ENCODE measurements at places on chromosomes 2 and 18. TPM values are rescaled to one million over a fixed set of nuclear protein-coding genes. Genes with fewer than 3 reads are reported as not detected.

Gene SLC16A14
- 2.0 TPM for total RNA-seq

Gene NEB
- total RNA-seq, result 3.1 TPM

Gene LINC00305
- total RNA-seq, result not detected

Gene GAREM1
- total RNA-seq, result 24.0 TPM

Gene LOXL3
- total RNA-seq, result 18.9 TPM

Gene TNP1
- total RNA-seq, result not detected

GRCh38 chr2:8935982-8936381 lies 67.5 kb downstream of the MBOAT2 start:
- H3K36me3 ChIP-seq, result no peaks in the 10 kb centered on the region
- H3K4me3 ChIP-seq, result no peak overlapping the region
- no peak for DNase-seq
- no peaks in the 10 kb centered on the region for H3K27me3 ChIP-seq
- H3K4me1 ChIP-seq, result no peaks in the 10 kb centered on the region

GRCh38 chr2:217857624-217858506 lies 144.9 kb downstream of the TNS1 start:
- no peaks in the 10 kb centered on the region for H3K4me1 ChIP-seq
- no peaks in the 10 kb centered on the region for H3K27me3 ChIP-seq
- H3K36me3 ChIP-seq, result peaks cover 9% of the 10 kb centered on the region
- DNase-seq, result peak; percentile 78
- no peak overlapping the region for H3K4me3 ChIP-seq

DNA sequence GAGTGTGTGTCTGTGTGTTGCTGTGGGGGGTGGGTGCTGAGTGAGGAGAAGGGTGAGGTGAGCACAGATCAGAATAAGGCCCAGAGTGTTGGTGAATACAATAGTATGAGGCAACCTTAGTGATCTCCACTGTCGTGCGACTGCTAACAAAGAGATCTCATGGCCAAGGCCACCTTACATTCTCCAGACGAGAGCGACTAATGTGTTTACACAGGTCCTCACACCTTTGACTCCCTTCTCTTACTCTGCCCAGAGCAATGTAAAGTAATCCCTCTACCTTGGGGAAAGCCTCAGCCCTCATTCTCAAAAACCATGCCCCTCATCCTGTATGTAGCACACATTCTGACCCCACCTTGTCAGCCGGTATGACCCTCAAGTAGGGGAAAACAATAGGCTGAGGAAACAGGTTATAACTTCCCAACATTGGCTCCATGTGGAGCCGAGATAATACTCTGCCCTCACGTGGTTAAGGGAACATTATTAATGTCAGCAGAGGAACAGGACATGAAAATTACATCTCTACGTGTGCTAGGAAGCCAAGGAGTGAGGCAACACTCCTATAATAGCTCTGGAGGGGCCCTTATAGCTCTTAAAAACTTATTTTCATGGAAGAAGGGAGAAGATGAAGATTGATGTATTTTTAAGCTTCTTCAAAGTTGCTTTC lies 323.0 kb upstream of the NT5C1B start:
- no peak overlapping the region for H3K27ac ChIP-seq
- H3K27me3 ChIP-seq, result no peaks in the 10 kb centered on the region
- DNase-seq, result no peak
- H3K4me1 ChIP-seq, result no peaks in the 10 kb centered on the region

DNA sequence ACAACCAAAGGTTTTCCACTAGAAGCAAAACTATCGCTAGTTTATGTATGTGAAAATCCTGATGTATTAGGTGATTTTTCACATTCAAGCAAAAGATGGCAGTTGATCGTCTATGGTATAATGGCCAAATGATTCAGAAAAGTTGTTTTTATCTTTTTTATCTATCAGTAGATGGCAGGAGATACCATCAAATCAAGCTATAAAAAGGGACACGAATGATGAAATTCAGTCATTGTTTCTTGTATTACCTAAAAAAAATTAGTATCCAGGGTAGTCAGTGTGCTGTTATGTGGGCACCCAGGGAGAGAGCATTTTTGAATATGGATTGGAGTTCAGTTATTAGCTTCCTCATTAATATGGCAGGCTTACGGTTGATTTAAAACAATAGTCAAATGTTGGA lies 22.9 kb upstream of the CAVIN2 start:
- H3K4me3 ChIP-seq, result no peak overlapping the region
- no peak for DNase-seq
- H3K36me3 ChIP-seq, result no peaks in the 10 kb centered on the region
- no peak overlapping the region for H3K27ac ChIP-seq

- peak overlapping the region; percentile 99 for H3K27ac ChIP-seq
- no peaks in the 10 kb centered on the region for H3K27me3 ChIP-seq
- peaks cover 3% of the 10 kb centered on the region for H3K4me1 ChIP-seq
Measured at GRCh38 chr18:51030537-51031258, 685 bp downstream of the SMAD4 start.

- no peaks in the 10 kb centered on the region for H3K4me1 ChIP-seq
- no peak overlapping the region for H3K27ac ChIP-seq
- DNase-seq, result no peak
- H3K36me3 ChIP-seq, result no peaks in the 10 kb centered on the region
- H3K4me3 ChIP-seq, result no peak overlapping the region
Measured at GRCh38 chr2:212089873-212090272, 448.7 kb downstream of the ERBB4 start.

DNA sequence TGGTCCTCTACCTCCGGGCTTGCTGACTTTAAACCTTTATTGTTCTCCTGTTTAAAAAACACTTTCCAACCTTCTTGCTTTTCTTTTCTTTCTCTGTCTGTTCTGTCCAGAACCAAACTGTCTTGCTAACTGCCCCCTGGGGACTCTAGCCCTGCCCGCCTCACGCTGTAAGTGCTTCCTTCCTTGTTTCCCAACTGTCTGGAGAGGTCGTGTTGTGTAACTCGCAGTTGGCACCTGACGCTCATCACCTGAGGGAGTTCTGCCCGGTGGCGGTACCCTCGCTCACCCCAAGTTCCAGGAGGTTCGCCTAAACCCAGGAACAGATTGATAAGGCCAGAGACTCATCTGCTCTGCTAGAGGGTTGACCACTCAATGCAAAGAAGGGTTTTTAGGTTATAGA lies 123.4 kb downstream of the MTCL1 start:
- DNase-seq, result no peak
- H3K27ac ChIP-seq, result no peak overlapping the region
- no peaks in the 10 kb centered on the region for H3K27me3 ChIP-seq
- H3K4me3 ChIP-seq, result no peak overlapping the region
- no peaks in the 10 kb centered on the region for H3K36me3 ChIP-seq
- H3K4me1 ChIP-seq, result no peaks in the 10 kb centered on the region

GRCh38 chr2:195472501-195473234 lies 184.4 kb upstream of the SLC39A10 start:
- H3K4me1 ChIP-seq, result no peaks in the 10 kb centered on the region
- no peak overlapping the region for H3K27ac ChIP-seq
- H3K27me3 ChIP-seq, result no peaks in the 10 kb centered on the region
